ENCODE measurements at places on chromosomes 1 and 21.

GRCh38 chr1:204883405-204883804, 12.7 kb downstream of the NFASC start:
- no peak for DNase-seq

GRCh38 chr1:222798116-222798515, 16.7 kb upstream of the DISP1 start:
- peak; percentile 37 for DNase-seq

DNA sequence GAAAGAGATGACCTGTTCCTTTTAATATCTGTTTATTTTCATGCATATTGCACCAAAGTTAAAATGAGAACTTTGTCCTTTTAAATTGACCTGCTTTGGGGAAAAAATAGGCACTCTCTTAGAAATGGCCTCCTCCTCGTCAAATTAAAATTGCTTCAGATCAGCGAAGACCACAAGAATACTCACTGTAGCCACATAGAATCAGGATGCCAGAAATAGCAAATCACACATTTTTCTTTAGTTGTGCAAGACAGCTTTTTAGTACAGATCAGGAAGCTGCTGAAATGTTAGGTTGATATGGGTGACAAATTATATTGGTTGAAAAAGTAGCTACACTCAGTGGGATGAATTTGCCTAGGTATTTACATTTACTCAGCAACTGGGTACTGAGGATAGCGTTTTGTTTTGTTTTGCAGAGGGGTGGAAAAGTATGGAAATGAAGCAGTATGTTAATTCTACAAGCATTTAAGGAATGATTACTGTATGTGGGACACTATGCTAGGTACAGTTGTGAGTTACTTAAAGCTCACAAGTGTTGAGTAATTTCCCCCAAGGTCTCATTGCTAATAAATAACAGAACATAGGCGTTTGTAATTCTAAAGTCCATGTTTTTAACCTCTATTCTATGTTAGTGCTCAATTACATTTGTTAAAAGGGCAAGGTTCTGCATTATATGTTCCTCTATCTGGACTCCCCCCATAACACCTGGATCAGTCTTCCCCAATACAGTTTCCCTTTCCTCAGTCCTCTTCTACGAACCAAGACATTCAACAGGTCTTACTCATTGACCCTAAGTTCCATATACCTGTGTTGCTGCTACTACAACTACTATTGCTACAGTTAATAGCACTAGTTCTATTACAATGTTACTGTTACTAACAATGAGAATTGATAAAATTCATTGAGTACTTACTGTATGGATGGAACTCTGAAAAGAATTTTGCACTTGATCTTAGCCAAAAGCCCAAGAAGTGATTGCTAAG, 99.4 kb upstream of the S1PR1 start:
- DNase-seq = peak; percentile 75

GRCh38 chr21:33937931-33938339, 22.3 kb upstream of the ATP5PO start:
- DNase-seq = no peak

- DNase-seq = no peak
These were observed 15.8 kb downstream of the SYNJ1 start for GRCh38 chr21:32712043-32712442.

DNA sequence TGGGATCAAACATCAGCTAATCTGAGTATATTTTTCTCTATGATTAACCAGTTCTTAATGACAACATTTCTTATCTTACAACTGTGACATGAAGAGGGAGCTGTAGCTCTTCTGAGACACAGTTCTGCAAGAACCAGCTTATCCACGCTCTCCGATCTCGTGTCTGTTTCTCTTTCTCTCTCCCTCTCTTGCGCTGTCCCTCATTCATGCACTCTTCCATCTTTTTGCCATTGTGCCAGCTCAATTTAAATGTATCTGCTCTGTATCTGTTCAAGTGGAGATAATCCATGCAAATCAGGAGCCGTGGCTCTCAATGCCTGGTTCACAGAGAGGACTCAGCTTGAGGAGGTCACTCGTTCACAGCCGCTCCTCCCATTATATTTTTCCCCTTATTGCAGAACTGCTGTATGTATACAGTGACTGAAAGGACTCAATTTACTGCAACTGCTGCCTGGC, 494.7 kb upstream of the ADGRL2 start:
- peak; percentile 22 for DNase-seq

- DNase-seq = no peak
These were observed 230.0 kb upstream of the B3GALT2 start for GRCh38 chr1:193416226-193417024.

GRCh38 chr1:147270721-147271120, 28.2 kb downstream of the CHD1L start:
- DNase-seq = no peak

DNA sequence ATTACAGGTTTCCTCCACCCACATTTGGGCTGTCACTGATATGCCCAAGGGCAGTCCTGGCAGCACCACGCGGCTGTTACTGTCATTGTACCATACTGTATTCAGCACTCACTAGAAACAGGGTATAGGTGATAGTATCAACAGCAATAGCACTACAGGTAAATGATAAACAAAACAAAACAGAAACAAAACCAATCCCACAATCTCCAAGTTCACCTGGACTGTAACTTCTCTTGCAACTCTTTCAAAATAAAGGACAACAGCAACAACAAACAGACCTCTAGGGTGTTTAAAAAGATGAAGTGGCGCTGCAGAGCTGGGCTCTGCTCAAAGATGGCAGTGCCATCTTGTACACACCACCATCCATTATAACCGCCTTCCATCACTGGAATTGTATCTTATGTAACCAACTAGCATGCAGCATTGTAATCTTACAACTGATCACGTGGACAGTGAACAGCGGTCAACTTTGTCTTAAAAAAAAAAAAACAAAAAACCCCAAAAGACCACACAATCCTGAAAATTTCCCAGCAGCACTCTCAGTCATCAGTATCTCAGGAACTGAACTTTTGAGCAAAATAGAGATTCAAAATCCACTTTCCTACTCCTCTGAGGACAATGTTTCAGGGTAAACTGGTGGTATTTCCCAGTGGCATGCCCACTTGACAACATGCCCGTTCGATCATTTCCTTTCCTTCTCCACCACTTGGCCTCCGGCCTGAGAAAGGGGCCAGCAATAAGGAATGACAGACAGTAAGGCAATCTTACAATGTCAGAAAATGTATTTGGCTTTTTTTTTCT, 3.8 kb downstream of the IRF2BP2 start:
- peak; percentile 50 for DNase-seq

GRCh38 chr1:99326215-99326949, 62.1 kb downstream of the PLPPR4 start:
- DNase-seq = no peak

- no peak for DNase-seq
These were observed 2.9 kb upstream of the TFF3 start for GRCh38 chr21:42317826-42318746.

DNA sequence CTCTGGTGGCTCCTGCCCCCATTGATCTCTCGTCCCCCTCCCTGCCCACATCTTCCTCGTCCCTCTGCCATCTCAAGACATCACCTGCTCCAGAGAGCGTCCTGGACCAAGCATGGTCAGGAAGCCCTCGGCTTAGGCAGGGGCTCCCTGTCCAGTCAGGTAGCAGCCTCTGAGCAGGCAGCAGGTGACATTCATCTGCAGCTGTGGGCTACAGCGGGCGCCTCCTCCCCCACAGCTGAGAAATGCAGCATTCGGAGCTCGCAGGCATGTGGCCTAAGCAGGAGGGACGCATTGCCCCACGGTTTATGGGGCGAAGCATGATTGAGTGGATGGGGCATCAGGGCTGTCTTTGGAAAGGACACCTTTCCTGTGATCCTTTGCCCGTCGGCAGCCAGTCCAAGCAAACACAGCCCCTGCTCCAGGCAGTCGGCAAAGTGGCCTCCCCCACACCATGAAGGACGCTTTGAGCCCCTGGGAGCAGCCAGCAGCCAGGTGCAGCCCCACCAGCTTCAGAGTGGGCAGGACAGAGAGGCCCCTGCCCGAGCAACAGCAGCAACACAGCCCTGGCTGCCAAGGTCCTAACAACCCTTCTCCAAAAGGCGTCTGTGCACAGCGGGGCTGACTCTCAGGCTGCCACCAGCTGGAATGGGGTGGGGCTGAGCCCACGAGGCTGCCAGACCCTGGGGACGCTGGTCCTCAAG, 234.1 kb upstream of the VAMP3 start:
- DNase-seq = no peak

DNA sequence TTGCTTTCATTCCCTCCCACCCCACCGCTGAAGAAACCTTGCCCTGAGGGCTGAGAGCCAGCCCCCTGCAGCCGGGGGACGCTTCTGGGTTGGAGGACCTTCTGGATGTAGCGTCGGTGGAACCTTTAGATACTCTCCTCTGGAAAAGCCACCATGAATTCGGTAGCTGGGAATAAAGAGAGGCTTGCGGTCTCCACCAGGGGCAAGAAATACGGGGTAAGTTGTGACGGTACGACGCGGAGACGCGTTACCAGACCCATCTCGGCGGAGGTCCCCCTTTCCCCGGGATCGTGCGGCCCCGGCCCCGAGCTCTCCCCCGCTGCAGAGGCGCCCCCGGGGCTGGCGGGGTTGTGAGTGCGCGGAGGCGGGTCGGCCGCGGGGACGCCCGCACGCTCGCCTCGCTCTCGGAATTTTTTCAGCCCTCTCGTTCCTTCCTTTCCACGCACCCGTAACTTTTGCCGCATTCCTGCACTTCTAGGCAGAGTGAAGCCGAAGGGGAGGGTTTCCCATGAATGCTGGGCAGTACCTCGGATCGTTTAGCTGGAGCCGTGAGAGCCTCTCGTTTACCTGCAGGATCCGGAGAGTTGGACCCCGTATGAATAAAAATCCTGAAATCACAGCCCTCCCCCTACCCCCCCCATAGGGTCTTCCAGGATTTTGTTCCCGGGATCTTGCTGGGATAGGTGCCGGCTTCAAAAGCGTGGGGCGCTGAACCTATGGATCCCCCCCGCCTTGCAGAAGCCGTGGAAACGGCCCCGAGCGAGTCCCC, 671 bp downstream of the KIF26B start:
- DNase-seq = peak; percentile 25

DNA sequence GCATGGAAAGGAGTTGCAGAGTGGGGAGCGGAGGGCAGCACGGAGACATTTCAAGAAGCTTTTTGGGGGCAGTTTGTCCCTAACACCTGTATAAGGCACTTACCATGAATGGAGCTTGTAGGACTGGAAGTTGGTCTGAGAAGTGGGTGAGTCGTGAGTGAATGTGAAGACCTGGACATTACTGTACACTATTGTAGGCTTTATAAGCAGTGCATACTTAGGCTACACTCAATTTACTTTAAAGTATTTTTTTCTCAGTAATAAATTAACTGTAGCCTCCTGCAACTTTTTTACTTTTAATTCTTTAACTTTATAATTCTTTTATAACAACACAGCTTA, 141.6 kb upstream of the ETV3 start:
- no peak for DNase-seq

- no peak for DNase-seq
These were observed 281.6 kb downstream of the TPR start for GRCh38 chr1:186093437-186093836.

DNA sequence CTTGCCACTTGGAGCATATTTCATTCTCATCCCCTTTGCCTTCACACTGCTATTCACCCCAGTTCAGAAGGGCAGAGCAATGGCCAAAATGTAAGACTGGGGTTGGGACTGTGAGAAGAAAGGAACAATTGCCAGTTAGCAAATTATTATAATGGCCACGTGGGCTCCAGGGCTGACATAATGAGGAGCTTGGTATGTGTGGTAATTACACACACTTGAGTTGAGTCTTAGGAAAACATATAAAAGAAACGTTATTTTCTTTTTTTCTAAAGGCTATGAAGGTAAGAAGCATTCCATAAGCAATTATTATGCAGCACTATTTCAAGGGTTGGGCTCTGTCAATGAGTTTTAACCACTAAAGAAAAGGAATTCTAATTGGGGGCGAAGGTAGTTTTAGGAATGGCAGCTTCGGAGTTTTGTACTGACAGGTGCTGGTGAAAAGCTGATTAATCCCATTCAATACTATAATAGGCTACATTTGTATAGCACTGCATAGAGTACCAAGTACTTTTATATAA, 32.5 kb upstream of the BCL10 start:
- no peak for DNase-seq

DNA sequence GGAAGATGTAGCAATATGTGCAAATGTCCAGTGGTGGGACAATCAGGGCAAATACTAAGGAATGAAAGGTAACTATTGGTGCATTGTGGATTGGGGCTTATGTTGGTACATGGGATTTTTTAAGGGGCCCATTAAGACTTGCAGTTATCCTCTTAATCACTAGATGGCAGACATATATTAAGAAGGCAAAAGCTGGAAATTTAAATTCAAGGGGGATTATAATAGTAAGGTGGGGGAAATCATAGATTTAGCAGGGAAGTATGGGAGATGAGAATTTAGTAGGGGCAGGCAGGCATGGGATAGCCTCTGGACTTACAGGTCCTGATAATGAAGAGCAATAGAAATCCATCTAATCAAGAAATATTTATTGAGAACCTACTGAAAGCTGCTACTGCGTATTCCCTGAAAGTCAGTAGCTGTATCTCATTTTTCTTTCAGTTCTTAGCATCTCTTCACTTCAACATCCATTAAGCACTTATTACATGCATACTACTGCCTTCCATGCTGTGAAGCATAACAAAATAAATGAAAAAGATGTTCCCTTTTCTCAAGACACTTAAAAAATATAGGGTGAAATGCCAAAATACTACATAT, 251.8 kb downstream of the CRB1 start:
- peak; percentile 17 for DNase-seq

GRCh38 chr1:167545349-167545748, 8.2 kb downstream of the CREG1 start:
- no peak for DNase-seq

DNA sequence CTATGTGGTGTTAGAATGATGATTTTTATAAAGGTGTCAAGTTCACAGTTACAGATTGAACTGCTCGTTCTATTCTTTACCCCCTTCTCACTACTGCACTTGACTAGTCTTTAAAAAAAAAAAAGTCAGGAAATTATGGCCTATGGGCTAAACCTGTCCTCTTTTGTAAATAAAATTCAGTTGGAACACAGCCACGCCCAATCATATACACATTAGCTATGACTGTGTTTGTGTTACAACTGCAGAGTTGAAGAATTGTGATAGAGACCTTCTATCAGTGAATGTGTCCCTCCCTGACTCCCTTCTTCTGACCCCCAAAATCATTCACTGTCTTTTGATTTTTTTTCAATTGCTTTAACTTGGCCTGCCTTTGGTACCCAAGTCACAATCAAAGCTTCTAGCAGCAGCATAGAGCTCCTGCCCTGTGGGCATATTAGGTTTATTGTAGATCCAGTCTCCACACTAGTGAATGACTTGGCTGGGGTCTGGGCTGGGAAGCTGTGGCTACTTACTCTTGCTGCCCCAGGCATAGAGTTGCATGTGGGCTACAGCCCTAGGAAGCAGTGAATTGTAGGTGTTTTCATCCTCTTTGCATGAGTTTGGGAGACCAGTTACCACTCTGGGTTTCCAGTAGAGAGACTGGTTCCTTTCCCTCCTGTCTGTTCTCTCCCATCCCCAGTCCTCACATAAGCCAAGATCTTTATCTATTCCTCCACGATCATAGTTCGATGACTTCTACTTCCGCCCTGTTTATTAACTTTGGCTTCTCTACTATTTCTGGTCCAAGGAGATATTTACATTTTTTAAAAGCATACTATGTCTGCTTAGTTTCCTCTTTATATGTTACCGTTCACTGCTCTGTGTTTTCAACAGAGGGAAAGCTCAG, 249.9 kb downstream of the FMN2 start:
- DNase-seq = no peak

- no peak for DNase-seq
These were observed 8.3 kb downstream of the PCSK9 start for GRCh38 chr1:55047611-55048010.

Measured in HFFc6 (cell line).